ENCODE measurements at places on chromosomes 5 and 9. TPM values are rescaled to one million over a fixed set of nuclear protein-coding genes. Genes with fewer than 3 reads are reported as not detected.

GRCh38 chr5:108487951-108488350 is 106.1 kb upstream of the FBXL17 start:
- DNase-seq: no peak
- H3K4me1 ChIP-seq: no peaks in the 10 kb centered on the region
- H3K27ac ChIP-seq: no peak overlapping the region
- H3K27me3 ChIP-seq: no peaks in the 10 kb centered on the region

DNA sequence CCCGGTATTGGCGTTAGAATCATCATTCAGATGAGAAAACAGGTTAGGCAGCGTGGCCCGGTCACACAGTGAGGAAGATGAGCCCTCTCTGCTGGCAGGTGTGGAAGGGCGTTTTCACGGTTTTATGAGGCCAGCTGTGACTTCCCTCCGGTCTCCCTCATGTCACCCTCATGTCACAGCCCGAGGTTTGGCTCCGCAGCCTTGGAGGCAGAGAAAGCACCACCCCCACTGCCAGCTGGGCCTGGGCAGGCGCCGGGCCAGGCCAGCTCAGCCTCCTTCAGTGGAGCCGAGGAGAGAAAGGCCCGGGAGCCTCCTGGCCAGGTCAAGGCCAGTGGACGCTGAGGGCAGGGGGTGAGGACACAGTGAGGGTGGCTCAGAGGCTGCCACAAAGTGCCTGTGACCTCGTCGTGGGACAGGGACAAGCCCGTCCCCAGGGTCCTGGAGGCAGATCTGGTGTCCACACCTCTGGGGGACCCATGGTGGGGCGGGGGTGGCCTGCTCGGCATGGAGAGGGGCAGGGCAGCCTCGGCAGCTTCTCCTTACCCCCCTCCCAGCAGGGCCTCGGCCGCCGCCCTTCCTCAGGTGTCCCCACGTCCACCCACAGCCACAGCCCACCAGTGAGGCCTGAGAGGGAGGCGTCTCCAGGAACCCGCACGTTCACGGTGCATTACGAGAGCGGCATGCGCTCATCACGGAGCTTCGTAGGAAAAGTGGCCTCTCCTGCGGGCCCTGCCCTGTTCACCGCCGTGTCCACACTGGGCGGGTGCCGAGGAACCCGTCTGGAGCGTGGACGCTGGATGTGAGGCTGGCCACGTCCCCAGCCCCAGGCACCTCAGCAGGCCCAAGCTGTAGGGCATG is 32.2 kb downstream of the EXD3 start:
- H3K4me3 ChIP-seq: no peak overlapping the region
- peaks cover 31% of the 10 kb centered on the region for H3K36me3 ChIP-seq
- no peaks in the 10 kb centered on the region for H3K4me1 ChIP-seq
- H3K27me3 ChIP-seq: no peaks in the 10 kb centered on the region

DNA sequence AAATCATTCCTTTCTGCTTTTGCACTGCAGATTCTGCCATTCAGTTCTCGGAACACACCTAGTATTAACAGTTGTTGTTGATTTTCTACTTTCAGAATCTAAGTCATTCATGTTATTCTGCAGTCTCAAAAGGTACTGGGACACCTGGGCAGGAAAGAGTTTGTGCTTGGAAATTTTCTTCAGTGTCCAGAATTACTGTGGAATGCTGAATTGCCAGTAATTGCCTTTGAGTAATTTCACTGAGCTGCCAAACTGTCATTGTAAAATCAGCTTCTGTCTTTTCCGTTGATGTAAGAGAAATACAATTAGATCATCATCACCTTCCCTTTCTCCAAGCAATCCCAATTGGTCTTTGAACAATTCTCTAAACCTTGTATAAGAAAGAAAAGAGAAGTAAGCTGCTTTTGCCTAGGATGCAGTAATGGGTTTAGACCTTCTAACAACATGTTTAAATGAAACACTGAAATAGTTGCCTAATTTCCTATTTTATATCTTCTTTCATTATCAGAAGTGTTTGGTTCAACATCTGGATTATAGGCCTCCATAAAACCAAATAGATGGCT is 75.7 kb upstream of the TGFBR1 start:
- H3K4me1 ChIP-seq: no peaks in the 10 kb centered on the region
- peaks cover 14% of the 10 kb centered on the region for H3K36me3 ChIP-seq
- no peak for DNase-seq
- no peak overlapping the region for H3K4me3 ChIP-seq

DNA sequence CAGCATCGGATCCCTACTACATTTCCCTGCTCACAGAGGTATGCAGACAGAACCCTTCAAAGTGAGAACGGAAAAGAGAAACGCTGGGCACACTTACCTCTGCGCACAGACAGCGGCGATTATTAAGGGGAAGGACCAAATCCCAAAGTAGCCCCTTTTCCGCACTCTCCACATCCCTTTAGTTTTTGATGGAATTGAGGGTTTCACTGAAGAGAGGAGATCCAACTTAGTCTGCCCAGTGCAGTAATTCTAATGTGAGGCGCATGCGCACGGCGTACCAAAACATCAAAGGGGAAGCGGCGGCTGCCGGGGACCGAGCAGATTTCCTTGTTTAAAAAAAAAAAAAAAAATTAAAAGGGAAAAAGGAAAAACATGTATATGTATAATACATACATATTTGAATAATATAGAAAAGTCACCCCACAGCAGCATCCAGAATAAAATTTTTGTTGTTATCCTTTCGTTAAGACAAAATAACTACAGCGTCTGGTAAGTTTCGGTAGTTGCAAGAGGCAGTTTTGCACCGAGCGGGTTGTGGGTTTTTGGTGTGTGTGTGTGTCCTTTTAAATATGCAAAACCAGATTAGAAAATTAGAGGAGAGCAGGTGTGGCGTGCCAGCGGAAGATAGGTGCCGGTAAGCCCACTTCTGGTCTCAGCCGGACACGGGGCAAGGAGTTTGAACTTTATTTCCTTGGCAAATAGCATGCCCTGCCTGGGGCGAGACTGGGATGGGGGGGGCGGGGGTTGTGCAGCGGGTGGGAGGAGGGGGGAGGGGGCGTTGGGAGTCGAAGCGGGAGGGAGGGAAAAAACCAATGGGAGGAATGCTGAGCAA is at the start of gene GABRB2:
Gene GABRB2, minus strand, starts transcription at position 256 of the 832 bp plus-strand sequence. Its CDS starts 82 bp downstream, at position 174.
- peaks cover 35% of the 10 kb centered on the region for H3K27me3 ChIP-seq
- H3K4me3 ChIP-seq: peak within 1 kb of the TSS; percentile 46
- H3K4me1 ChIP-seq: peaks cover 38% of the 10 kb centered on the region
- peak; percentile 86 for DNase-seq
- no peak within 1 kb of the TSS for H3K27ac ChIP-seq

KCNMB1 gene
- 0.29 TPM for total RNA-seq

DNA sequence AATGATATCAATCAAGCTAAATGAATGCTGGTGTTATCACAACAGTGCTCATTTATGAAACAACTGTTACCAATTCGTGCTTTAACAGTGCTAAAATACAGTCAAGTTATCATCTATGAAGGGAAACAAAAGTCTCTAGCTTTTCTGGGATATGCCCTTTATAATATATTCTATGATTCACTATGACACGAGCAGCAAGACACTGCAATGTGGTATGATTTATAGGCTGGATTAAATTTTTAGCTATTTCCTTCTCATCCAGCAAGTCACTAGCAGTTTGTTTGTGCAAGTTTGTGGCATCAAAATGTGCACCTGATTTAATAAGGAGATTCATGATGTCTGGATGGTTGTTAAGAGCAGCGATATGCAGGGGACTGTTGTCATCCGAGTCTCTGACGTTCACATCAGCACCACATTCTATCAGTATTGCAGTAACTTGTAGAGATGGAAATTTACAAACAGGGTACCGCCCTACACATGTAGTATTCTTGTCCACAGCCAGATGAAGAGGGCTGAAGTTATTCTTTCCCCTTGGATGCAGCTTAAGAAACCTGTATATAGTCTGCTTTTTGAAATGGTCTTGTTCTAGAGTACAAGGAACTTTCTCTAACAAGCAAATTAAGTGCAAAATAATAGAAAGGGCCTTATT is 20.3 kb downstream of the FEM1C start:
- no peak for DNase-seq
- H3K36me3 ChIP-seq: peaks cover 12% of the 10 kb centered on the region
- H3K27me3 ChIP-seq: no peaks in the 10 kb centered on the region
- H3K27ac ChIP-seq: no peak overlapping the region
- H3K4me3 ChIP-seq: no peak overlapping the region
- H3K4me1 ChIP-seq: peaks cover 66% of the 10 kb centered on the region

GRCh38 chr5:32933692-32934091 is 222.6 kb downstream of the NPR3 start:
- H3K27me3 ChIP-seq: no peaks in the 10 kb centered on the region
- H3K36me3 ChIP-seq: no peaks in the 10 kb centered on the region
- DNase-seq: no peak
- no peaks in the 10 kb centered on the region for H3K4me1 ChIP-seq
- no peak overlapping the region for H3K4me3 ChIP-seq

DNA sequence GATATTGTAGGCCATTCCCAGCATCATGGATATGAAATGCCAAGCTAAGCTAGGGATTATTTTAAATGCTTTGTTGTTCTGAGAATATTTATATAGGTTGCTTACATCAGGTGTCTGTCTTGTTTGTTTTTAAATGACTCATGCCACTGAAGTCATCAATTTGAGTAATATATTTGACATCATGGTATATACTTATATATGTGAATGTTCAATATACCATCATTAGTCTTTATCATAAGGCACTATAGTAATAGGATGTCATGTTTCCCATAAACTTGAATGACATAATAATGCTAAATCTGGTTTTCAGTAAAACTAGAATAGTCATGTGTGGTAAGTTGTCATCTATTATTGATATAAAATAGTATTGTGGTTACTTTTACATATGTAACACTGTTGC is 13.1 kb downstream of the C9orf85 start:
- no peaks in the 10 kb centered on the region for H3K4me1 ChIP-seq
- no peak for DNase-seq
- no peaks in the 10 kb centered on the region for H3K27me3 ChIP-seq

GRCh38 chr9:5481322-5482040 is 28.9 kb upstream of the PDCD1LG2 start:
- H3K27ac ChIP-seq: no peak overlapping the region
- no peak for DNase-seq
- no peaks in the 10 kb centered on the region for H3K4me1 ChIP-seq
- H3K27me3 ChIP-seq: no peaks in the 10 kb centered on the region

DNA sequence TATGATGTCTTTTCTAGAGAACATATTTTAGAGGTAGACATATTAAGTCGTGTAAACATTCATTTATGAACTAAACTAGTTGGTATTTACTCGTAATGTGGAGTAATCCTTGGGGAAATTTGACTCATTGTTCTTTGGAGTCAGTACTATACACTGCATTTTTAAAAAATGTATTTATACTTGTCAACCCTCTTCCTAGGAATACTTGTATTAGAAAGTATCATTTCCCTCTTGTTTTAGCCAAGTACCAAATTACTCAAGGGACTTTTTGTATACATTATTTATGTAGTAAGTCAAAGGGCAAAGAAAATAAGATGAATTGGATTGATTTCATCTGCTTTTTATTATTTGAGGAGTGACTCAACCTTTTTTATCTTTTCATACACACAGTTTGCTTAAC is 248.1 kb upstream of the IZUMO3 start:
- no peaks in the 10 kb centered on the region for H3K36me3 ChIP-seq
- no peaks in the 10 kb centered on the region for H3K27me3 ChIP-seq
- no peak overlapping the region for H3K27ac ChIP-seq
- no peaks in the 10 kb centered on the region for H3K4me1 ChIP-seq
- DNase-seq: peak; percentile 9

DNA sequence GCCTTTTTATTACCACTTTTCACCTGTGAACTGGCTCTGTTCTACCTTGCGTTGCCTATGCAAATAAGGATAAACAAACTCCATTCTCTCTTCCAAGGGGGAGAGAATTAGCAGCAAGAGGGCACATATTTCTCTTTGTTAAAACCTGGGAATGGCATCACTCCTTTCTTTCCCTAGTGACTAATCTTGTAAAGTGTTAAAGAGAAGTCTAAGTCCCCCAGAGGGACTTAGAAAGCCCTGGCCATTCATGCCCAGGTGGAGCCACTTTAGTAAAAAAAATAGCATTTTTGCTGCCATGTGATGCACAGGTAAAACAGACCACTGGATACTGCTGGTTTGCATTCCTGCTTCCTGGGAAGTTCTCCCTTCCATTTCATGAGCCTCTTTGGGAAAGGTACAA is 148.4 kb downstream of the MAN2A1 start:
- no peak overlapping the region for H3K27ac ChIP-seq
- no peak overlapping the region for H3K4me3 ChIP-seq
- H3K36me3 ChIP-seq: peaks cover 31% of the 10 kb centered on the region
- no peaks in the 10 kb centered on the region for H3K4me1 ChIP-seq

- no peak overlapping the region for H3K4me3 ChIP-seq
- no peaks in the 10 kb centered on the region for H3K27me3 ChIP-seq
- peaks cover 5% of the 10 kb centered on the region for H3K4me1 ChIP-seq
- H3K36me3 ChIP-seq: no peaks in the 10 kb centered on the region
- DNase-seq: peak; percentile 86
- H3K27ac ChIP-seq: peak overlapping the region; percentile 86
These were observed 143.9 kb upstream of the STC2 start for GRCh38 chr5:173472164-173472563.

MRPL36 gene
- total RNA-seq: 26.7 TPM

- no peak overlapping the region for H3K27ac ChIP-seq
- no peak overlapping the region for H3K4me3 ChIP-seq
- H3K27me3 ChIP-seq: no peaks in the 10 kb centered on the region
- DNase-seq: no peak
- no peaks in the 10 kb centered on the region for H3K36me3 ChIP-seq
- no peaks in the 10 kb centered on the region for H3K4me1 ChIP-seq
These were observed 310.4 kb downstream of the SLF1 start for GRCh38 chr5:94928891-94929290.

ECSCR gene
- 12.8 TPM for total RNA-seq

DNA sequence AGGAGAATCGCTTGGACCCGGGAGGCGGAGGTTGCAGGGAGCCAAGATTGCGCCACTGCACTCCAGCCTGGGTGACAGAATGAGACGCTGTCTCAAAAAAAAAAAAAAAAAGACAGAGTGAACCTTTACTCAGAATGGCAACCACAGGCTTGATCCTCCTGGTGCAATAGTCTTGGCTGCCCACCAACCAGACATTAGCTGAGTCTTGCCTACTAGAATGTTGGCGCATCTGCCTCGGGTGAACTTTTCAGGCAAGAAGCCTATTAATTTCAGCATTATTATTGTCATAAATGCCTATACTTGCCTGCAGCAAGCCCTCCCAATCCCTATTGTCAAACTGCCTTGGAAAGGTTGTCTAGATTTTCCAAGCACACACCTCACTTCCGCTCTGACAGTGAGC is 4.2 kb downstream of the SERINC5 start:
- H3K4me1 ChIP-seq: peaks cover 46% of the 10 kb centered on the region
- H3K4me3 ChIP-seq: no peak overlapping the region
- no peak overlapping the region for H3K27ac ChIP-seq

DNA sequence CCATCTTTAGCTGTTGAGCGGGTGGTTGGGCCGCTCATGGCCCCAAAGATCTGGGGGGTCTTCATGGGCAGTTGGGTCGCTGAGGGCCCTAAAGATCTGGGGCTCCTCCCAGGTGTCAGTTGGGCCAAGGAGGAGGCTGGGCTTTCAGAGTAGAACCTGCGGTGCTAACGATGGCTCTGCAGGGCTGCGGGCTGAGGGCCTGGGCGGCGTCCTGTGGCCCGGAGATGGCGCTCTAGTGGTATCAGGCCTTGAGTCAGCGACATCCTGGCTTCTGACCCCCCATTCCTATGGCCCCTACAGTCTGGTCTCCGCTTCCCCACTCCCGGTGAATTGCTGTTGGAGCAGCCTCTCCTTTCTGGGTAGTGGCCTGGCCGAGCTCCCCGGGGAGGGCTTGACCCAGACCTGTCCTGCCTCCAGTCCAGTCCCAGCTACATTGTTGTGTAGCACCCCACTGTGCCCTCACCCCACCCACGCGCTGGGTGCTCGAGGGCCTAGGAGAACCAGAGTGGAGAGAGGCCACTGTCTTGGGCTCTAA is 640 bp downstream of the C5orf58 start:
- no peak overlapping the region for H3K27ac ChIP-seq
- H3K4me3 ChIP-seq: no peak overlapping the region
- no peaks in the 10 kb centered on the region for H3K4me1 ChIP-seq
- no peaks in the 10 kb centered on the region for H3K36me3 ChIP-seq
- H3K27me3 ChIP-seq: no peaks in the 10 kb centered on the region

S1PR3 gene
- 8.2 TPM for total RNA-seq

IL3 gene
- total RNA-seq: not detected
